ENCODE measurements at places on chromosomes 2 and 18.

DNA sequence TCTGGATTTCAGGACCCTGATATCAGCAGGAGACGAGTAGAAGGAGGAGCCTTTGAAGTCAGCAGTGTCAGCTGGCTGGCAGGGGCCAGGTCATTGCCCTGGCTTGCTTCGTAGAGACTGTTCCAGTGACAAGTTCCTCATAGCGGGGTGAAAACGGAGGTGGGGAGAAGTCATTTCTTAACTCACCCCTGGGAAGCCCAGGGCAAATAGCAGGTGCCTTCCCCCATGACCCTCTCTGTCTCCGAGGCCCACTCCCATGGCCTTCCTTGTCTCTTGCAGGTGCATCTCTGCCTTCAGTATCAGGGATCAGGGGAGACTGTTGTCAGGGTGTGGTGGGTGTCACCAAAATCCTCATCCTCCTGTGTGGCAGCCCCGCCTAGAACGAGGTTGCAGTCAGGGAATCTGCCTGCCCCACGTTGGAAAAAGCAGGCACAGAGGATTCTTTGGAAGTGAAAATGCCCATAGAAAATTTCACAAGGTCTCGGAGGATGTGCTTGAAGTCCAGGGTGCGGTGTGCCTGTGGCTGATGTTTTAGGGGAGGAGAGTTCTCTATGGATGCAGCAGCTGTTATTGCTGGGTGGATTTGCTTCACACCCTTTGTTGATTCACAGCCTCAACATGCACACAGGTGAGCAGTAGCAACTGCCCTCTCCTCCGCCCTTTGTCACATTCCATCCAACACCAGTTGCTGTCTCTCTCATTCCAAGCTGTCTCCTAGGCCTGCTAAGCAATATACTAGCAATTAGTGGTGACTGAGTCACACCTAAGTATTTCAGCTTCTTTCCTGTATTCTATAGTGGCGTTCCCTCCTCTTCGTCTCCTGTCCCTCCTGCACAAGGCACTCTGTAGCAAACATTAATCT, 142.6 kb upstream of the FHL2 start:
- no peak for DNase-seq

- no peak for DNase-seq
Measured at GRCh38 chr2:49222975-49223528, 68.7 kb upstream of the FSHR start.

DNA sequence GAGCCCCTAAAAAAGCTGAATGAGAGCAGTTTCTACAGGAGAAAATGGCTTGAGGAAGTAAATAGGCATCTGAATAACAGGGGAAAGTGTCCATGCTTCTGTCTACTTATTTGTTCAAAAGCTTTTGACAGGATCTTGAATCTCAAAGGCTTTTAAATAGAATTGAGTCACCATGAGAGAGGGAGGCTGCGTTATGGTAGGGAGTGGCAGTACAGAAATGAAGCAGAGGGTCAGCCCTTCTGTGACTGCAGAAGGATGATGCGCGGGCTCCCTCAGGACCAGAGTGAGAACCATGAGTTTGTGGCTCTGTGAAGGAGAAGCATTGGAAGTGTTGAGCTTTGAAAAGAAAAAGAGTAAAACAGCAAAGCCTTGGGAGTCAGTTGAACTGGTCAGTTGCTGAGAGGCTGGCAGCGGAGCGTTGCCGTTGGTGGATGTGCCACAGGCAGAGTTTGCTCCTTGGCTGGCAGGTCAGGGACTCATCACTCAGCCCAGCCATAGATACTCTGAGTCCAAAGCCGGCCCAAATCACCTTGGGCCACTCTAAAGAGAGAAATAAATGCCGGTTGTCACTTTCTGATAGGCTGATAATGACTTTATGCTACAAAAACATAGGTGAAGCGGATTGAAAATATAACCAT, 17.4 kb downstream of the COPS7B start:
- no peak for DNase-seq

- no peak for DNase-seq
Measured at GRCh38 chr18:37560003-37560402, 5.6 kb downstream of the CELF4 start.

- DNase-seq, result no peak
Measured at GRCh38 chr18:3524706-3525105, 74.7 kb downstream of the TGIF1 start.

- no peak for DNase-seq
Measured at GRCh38 chr2:69111076-69111475, 98.1 kb downstream of the ANTXR1 start.

GRCh38 chr2:144124882-144125281, 395.0 kb downstream of the ZEB2 start:
- no peak for DNase-seq

GRCh38 chr2:195657634-195658540, 861 bp downstream of the SLC39A10 start:
- peak; percentile 79 for DNase-seq

Measured in CD4-positive, alpha-beta T cell treated with Interleukin-6 at 100 ng/mL for 8 hours (primary cell).